ENCODE measurements at places on chromosomes 1 and 21.

GRCh38 chr21:43315244-43316137, 111.4 kb downstream of the SIK1 start:
- no peak for DNase-seq

GRCh38 chr1:17540255-17541001, 930 bp downstream of the ARHGEF10L start:
- peak; percentile 92 for DNase-seq

- DNase-seq: no peak
Measured at GRCh38 chr1:98278055-98278454, 357.2 kb upstream of the DPYD start.

- DNase-seq: no peak
Measured at GRCh38 chr1:154263465-154264332, 8.7 kb upstream of the HAX1 start.

GRCh38 chr1:116879478-116880133, 30.1 kb upstream of the PTGFRN start:
- no peak for DNase-seq

GRCh38 chr21:44647222-44647552, 973 bp downstream of the KRTAP10-11 start:
- DNase-seq: no peak

GRCh38 chr1:23588749-23589548, 29.6 kb upstream of the ID3 start:
- no peak for DNase-seq

DNA sequence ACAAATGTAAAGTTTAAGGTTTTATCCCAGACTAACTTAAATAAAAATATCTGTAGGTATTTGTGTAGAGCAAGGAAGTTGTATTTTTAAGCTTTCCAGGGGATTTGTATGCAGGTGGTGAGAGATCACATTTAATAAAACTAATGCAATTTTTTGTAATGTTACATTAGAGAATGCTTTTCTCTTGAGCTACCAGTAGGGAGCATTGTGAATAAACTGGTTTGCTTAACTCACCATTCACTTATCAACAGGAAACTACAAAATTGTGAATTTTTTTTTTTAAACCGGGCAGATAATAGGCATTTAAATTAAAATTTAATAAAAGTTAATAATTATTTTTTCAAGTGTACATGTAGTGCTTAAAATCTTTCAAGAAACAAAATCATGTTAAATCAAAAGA, 78.6 kb downstream of the IVNS1ABP start:
- no peak for DNase-seq

Data from femur (tissue), 1 donor.